ENCODE measurements at places on chromosomes 7 and 10.

GRCh38 chr7:111883241-111883640, 320.9 kb upstream of the IMMP2L start:
- no peak for DNase-seq

DNA sequence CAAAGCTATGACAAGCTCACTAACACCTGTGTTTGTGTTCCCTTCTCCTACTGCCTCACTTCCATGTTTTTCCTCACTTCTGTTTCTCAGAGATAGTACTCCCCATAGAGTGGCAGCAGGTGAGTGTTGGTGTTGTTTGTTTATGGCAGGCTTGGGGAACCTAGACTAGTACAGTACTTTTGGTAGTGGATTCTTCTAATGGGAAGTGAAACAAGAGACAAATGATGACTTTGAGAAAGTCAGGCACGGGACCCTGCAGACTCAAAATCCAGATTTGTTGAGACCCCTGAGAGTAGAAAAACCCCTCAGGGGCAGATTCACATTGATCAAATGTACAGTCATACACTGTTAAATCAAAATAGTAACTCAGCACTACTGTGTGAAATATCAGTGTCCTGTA, 6.4 kb upstream of the CFAP69 start:
- no peak for DNase-seq

GRCh38 chr7:116802746-116803152, 59.6 kb upstream of the CAPZA2 start:
- DNase-seq, result no peak

- DNase-seq, result no peak
Measured at GRCh38 chr10:24911029-24911428, 41.4 kb downstream of the PRTFDC1 start.

DNA sequence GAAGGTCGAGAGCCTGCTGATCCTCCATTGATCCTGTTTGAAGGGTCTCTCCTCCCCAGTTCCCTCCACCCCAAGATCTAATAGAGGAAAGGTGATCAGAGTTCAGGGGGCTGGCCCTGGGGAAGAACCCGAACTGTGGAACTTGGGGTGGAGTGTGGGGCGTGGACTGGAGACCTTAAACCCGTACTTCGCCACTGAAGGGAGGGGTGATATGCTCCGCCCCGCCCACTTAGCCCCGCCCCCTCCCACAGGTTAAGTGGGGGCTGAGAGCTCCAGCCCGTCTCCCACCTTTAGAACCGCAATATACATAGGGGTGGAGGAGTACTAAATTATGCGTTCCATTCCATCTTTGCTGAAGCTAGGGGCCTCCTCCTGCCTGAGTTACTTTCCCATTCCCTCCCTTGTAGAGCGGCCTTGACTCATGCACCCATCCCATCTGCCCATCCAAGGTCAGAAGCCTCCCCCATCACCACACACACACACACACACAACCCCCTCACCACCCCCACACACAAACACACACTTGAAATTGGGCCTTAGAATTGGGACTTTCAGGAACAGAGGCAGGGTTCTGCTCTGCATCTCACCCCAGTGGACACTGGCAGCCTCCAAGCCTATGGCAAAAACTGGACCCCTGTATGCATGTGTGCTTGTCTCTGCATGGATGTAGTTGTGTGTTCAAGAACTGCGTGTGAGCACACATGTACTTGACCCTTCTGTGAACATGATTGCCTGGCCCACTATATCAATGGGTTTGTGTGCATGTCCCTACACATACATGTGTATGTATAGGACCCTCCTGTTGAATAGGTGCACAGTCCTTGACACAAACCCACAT, 991 bp downstream of the SEMA4G start:
- no peak for DNase-seq

GRCh38 chr7:2166625-2167280, 66.0 kb downstream of the MAD1L1 start:
- DNase-seq, result no peak

DNA sequence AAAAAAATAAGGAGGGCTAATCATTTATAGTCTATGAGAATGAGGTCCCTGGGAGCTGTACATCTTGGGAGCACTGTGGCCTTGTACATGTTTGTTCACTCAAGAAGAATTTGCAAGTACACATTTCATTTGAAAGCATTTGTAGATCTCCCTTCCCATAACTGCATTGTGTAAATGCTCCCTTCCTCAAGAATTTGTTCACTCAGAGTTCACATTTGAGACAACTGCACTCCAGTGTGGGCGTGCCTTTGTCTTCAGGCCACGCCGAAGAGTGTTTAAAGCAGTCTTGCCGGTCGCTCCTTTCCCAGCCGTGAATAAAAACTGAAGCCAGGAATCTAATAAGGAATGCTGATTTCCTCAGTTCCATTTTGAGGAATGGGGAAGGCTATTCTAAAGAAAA, 291.1 kb upstream of the LYZL1 start:
- DNase-seq, result no peak

- no peak for DNase-seq
Measured at GRCh38 chr7:85186521-85187241, at the start of gene SEMA3D. SEMA3D (minus strand) TSS chr7:85187056; CDS start chr7:85121891, 65,165 bp downstream.

DNA sequence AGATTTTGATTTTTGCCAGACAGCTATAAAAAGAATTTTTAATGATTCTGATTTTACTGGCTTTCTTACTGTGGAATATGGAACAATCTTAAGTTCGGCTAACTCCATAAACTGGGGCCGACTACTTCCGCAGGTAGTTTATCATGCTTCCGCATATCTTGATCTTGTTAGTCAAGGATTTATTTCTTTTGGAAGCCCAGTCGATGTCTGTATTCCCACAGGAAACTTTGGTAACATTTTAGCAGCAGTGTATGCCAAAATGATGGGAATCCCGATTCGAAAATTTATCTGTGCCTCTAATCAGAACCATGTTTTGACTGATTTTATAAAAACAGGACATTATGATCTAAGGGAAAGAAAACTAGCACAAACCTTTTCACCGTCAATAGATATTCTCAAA, 8.1 kb downstream of the THNSL1 start:
- DNase-seq, result no peak

- no peak for DNase-seq
Measured at GRCh38 chr7:133662830-133663229, 410.0 kb downstream of the EXOC4 start.

DNA sequence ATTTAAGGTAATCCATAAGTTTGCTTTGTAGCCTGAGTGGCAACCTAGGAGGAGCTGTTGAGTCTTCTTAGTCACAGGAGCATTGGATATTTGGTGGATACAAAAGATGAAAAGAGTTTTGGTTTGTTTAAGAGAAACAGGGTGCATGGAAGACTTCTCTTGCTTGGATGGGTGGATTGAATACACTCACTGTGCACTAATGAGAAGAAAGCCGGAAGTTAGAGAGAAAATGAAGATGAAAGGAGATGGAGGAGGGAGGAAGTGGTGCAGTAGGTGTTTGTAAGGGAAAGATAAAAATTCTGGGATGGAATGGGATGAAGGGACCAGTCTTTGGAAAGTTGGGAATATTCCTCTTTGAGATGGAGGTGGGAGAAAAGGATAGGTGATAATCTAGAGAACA, 7.7 kb downstream of the MDFIC start:
- DNase-seq, result no peak

GRCh38 chr7:19520392-19520791, 188.4 kb downstream of the POLR1F start:
- DNase-seq, result no peak

- DNase-seq, result no peak
Measured at GRCh38 chr7:55260171-55260570, 105.0 kb upstream of the LANCL2 start.

- DNase-seq, result no peak
Measured at GRCh38 chr10:14500172-14500765, 169.5 kb upstream of the FRMD4A start.

GRCh38 chr10:35397953-35398352, 61.6 kb downstream of the CCNY start:
- no peak for DNase-seq

DNA sequence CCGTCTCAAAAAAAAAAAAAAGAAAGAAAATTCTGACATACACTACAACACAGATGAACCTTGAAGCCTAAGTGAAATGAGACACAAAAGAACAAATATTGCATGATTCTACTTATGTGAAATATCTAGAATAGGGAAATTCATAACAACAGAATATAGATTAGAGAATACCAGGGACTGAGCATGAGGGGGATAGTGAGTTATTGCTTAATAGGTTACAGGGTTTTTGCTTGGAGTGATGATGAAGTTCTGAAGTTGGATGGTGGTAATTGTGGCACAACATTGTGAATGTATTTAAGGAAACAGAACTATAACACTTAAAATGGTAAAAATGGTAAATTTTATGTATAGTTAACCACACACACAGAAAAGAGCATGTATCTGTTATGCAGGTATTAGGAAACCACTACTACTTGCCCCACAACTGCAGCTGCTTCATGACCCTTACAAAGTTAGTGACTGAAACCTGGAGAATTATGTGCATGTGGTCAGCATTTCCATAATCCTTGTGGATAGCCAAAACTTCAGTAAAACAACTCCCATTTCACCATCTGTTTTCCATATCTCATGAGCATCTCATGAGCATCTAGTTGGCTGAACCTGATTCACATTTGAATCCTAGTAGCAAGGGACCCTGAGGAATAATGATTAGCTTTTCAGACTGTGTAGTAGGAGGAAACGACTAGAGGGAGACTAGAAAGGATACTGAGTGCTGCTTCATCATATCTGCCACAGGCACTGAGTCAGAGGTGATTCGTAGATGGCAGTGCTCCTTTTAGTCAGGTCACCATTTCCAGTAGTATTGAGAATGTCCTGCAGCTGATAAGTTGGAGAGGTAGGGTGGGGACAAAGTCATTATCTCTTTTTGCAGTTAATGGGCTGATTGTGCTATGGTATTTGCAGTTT, 26.3 kb downstream of the SAMD8 start:
- no peak for DNase-seq

GRCh38 chr7:148672041-148672440, 26.7 kb upstream of the CUL1 start:
- DNase-seq, result no peak

- no peak for DNase-seq
Measured at GRCh38 chr10:101042118-101042517, 11.1 kb downstream of the SFXN3 start.

DNA sequence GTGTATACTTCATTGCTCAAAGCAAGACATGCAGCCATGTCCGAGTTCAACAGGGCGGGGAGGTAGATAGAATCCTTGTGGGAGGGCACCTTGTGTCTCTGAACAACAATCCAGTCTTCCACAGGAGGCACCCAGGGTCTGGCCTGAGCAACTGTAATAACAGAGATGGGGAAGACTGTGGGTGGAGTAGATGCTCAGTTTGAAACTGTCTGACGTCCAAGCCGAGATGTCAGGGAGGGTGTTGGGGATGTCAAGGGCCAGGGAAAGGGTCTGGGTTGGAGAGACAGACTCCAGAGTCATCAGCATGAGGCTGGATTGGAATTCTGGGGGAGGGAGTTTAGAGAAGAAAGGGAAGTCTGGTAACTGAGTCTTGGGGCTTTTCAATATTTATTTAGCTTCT, 88.0 kb downstream of the FANK1 start:
- no peak for DNase-seq

GRCh38 chr7:27153526-27153925, 1.1 kb upstream of the HOXA3 start:
- no peak for DNase-seq

DNA sequence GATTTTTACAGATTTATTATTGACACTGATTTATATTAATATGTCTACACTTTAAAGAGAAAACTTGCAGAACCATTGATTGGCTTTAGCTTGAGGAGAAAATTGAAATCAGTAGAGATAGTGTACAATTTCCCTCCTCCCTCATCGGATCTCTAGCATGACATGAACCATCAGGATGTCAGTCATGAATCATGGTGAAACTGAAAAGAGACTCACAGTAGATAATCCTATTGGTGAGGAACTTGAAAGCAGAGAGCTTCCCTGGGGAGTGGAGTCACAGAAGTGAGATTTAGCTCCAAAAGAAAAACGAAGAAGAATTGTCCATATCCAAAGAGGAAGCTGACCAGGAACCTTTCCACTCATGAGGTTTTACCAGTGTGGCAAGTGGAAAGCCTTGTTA, 346.8 kb downstream of the ABCA13 start:
- no peak for DNase-seq

DNA sequence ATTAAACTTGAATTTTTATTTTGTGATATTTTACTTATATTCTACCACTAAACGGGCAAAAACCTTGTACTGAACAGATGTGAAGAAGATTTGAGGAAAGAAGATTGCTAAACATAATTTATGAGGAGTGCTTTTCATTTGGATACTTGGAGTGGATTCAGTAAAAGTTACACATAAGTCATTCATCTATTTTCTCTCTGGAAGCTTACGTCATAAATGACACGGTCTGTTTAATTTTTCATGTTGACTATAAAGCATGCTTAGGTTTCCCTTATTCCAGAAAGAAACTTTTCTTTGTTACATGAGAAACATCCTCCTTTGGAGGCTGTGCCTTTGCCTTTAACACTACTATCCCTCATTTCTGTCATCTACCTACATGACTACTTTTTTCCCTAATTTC, 53.9 kb downstream of the TFEC start:
- DNase-seq, result no peak

- DNase-seq, result no peak
Measured at GRCh38 chr10:68981074-68981473, 7.5 kb upstream of the KIFBP start.

DNA sequence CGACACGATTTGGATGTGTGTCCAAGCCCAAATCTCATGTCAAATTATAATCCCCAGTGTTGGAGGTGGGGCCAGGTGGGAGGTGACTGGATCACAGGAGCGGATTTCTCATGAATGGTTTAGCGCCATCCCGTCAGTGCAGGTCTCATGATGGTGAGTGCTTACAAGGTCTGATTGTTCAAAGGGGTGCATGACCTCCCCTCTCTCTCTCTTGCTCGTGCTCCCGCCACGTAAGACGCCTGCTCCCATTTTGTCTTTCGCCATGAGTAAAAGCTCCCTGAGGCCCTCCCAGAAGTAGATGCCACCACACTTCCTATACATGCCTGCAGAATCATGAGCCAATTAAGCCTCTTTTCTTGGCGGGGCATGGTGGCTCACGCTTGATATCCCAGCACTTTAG, 71.5 kb upstream of the NANOS1 start:
- no peak for DNase-seq

GRCh38 chr7:50214771-50215170, 89.7 kb upstream of the IKZF1 start:
- DNase-seq, result no peak

DNA sequence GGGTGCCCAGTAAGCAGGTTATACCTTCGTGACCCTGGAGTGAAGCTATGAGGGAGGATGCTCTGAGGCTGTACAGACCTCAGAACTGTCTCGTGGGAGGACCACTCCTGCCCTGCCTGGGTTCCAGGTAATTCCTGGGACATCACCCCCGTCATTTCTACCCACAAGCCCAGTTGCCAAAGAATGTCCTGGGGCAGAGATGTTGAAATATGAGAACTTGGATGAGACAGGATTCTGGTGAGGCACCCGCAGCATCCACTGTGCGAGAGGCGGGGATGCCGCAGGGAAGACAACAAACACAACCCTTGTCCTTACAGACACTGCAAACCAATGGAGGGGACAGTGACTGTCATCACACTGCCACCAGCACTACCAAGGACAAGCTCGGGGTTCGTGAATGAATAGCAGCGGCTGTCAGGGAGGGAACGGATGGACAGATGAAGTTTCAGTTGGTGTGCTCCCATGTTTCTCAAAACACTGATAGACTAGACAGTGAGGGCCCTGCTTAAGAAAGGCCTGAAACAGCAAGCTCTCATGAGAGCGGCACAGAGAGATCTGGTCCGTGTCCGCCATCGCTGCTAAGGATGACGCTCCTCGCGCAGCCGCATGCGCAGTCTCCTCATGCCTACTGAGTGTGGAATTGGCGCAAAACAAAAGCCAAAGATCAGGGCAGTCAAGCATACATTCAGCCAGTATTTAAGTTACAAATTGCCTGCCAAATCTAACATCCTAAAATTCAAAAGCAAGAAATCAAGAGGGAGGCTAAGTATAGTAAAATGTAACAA, 82.0 kb upstream of the RHEB start:
- no peak for DNase-seq

GRCh38 chr7:49244543-49244942, 320.2 kb downstream of the CDC14C start:
- DNase-seq, result no peak
